ENCODE measurements at places on chromosomes 1 and 21.

DNA sequence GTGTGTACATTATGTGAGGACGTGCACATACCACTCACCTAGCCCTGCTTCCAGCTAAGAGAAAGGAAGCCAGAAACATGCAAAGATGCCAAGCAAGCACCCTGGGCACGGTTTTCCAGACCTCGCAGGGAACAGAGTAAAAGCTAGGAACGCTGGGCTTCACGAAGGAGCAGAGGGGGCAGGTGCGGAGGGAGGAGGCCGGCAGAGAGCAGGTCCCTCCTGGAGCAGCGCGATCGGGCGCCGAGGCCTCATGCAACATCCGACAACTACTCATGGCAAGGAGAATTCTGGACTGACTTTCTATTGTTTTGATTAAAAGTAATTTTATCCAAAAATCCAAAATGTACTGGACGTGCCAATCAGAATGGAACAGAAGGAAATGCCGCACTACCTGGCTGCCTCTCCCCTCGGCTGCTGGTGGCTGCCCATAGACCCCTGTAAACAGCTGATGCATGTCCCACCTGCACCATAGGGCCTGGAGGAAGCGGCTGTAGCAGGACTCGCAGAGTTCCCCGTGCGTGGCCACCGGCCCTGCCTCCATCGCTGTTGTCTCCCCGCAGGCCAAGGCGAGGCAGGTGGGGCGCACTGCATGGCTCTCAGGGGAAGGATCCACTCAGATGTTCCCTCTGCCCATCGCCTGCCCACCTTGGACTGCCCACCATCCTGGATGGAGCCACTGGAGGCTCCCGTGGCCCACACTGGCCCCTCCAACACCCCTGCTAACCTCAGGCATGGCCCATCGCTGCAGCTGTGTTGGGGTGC lies 93.5 kb downstream of the WDR4 start:
- DNase-seq = no peak

GRCh38 chr1:157880621-157881020 lies 39.0 kb upstream of the CD5L start:
- no peak for DNase-seq

GRCh38 chr1:26287033-26287711 lies 7.3 kb downstream of the SH3BGRL3 start:
- peak; percentile 75 for DNase-seq

DNA sequence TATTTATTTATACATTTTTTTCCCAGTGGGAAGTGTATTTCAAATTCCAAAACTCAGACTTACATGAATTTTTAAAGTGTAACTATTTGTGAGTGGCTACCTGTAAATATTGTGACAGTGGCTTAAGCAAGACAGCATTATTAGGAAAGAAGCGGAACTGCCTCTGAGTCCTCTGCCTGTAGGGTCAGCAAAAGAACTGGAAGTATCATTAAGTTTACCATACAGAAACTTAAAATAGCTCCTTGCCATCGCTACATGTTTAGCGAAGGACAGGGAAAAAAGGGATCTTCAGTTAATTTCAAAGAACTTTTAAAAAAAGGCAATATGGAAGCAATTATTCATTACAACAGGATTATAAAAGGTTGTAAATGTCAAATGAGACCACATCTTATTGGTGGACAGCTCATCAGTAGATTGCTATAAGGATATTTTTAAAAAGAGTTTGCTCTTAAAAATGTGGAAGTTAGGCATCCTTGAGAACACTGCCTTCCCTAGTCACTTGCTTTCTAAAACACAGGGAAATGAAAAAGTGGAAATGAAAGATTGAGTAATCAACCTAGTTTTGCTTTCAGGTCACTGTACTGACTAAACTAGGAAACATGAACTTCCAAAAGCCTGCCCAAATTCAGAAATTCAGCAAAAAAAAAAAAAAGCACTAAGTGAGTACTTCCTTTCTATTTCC lies 39.2 kb downstream of the NSL1 start:
- no peak for DNase-seq

DNA sequence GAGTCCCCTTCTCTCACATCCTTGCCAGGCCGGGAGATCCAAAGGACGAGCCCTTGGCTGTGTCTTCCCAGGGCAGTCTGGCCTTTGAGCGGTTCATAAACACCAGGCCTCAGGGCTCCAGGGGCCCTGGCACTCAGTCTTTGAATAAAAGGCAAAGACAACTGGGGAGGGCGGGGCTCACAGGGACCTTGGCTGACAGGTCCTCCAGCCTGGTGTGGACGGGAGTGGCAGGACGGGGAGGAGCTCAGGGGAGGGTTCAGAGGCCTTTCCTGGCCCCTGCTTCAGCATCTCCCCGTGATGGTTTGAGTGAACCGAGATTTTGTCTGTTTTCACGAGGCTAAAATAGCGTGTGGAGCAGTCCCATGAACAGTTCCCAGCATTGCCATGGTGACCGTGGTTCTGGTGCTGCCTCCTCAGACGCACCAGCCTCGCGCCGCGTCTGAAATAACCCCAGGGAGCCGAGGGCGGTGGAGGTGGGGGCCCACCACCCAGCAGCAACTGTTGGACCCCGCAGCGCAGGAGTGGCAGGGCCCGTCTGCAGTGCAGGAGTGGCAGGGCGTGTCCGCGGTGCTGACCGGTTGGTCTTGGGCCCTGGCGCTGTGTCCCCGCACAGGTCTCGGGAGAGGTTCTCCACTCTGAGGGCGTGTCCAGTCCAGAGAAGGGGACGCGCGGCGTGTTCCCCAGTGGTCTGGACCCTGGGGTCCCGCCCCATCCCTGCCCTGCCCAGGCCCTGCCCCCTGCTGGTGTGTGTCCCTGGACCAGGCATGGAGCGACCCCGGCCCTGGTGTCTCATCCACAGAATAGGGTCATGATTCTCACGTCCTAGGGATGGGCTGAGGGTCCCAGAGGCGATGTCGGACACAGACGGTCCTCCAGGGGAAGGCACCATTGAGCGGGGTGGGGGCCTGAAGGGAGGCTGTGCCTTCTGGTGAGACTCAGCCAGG lies 7.1 kb upstream of the PRKCZ start:
- DNase-seq = no peak

DNA sequence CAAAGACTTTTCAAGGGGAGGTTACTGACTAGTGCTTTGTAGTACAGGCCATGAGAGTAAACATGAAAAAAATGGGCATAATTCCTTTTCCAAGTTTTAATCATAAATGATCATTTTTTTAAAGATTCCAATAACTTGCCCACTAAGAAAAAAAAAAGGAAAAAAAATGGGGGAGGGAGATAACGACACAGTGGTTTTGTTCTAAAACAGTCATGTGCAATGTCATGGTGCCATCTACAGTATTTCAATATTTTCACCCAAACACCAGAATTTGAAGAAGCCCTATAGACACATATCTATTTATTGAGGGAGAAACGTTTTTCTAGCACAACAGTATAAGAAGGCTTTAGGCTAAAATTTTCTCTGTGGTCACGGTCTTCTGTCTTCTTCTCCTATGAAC lies 250.2 kb downstream of the LTN1 start:
- DNase-seq = no peak

DNA sequence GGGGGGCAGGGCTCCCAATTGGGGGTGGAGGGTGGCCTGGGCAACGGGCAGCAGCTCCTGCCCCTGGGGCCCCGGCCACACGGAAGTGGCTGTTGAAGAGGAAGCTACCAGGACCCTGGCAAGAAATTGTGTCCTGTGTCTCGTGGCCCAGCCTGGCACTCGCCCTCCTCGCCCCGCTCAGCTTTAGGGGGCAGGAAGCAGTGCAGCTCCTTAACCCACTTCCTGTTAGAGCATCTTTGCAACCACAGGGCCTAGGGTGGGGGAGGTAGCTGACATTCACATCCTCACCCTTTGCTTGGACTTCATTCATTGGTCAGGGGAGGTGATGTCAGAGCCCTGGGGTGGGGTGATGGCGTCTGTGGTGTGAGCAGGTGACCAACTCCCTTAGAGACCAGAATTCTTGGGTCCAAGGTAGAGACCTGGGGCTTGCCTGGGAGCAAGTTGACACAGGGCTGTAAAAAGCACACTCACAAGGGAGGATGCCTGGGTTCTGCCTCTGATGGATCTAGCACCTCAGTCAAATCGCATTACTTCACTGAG lies at the start of gene ARHGAP30:
TSS of gene ARHGAP30 (minus strand) at position 161 of the 540 bp plus-strand sequence. CDS start 267 bp downstream, outside the sequence.
- DNase-seq = peak; percentile 76

GRCh38 chr1:13779930-13780329 lies 79.9 kb downstream of the PRDM2 start:
- no peak for DNase-seq

GRCh38 chr1:220914283-220915116 lies 35.3 kb downstream of the HLX start:
- DNase-seq = no peak

DNA sequence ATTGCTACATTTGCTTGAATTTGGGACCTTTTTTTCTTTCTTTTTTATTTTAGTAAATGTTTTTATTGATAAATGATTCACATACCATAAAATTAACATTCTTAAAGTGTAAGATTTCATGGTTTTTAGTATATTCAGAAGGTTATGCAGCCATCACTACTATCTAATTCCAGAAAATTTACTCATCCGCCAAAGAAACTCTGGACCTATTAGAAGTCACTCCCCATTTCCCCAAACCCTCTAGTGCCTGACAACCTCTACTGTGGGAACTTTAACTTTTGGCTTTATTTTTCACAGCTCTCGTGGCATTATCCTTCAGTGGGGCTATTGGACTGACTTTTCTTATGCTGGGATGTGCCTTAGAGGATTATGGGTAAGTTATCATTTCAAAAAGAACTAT lies 4.5 kb downstream of the LEPR start:
- DNase-seq = no peak

DNA sequence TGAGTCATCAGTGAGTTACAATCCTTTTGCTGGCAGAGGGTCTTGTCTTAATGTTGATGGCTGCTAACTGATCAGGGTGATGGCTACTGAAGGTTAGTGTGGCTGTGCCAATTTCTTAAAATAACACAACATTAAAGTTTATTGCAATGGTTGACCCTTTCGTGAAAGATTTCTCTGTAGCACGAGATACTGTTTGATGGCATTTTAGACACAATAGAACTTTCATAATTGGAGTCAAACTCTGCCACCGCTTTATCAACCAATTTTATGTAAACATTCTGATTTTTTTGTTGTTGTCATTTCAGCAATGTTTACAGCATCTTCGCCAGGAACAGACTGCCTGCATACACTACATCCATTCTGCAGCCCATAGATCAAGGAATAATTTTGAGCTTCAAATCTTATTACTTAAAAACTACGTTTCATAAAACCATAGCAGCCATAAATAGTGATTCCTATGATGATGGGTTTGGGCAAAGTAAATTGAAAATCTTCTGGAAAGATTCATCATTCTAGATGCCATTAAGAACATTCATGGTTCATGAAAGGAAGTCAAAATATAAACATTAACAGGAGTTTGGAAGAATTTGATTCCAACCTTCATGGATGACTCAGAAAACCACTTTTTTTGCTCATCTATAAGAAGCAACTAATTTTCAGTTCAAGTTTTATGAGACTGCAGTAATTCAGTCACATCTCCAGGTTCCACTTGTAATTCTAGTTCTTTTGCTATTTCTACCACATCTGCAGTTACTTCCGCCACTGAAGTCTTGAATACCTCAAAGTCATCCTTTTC lies 85.9 kb downstream of the TYW3 start:
- DNase-seq = no peak

DNA sequence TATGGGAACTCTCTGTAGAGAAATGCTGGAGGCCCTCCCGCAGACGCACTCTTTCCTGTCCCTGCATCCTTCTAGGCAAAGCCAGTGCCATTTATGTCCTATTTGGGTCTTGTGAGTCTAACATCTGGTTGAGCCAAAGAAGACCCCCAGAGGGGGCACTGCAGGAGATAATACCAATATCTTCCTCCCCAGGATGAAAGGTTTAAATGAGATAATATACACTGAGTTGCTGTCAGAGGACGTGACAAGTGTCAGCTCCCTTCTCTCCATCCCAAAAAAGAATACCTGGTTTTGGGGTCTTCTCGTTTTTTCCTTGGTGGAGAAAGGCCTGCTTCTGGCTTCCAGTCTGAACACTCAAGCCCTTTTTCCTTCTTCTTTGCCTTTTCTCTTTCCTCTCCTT lies 7.6 kb downstream of the TCEA3 start:
- no peak for DNase-seq

- no peak for DNase-seq
Observed at GRCh38 chr1:161863549-161863948, 97.4 kb downstream of the ATF6 start.

DNA sequence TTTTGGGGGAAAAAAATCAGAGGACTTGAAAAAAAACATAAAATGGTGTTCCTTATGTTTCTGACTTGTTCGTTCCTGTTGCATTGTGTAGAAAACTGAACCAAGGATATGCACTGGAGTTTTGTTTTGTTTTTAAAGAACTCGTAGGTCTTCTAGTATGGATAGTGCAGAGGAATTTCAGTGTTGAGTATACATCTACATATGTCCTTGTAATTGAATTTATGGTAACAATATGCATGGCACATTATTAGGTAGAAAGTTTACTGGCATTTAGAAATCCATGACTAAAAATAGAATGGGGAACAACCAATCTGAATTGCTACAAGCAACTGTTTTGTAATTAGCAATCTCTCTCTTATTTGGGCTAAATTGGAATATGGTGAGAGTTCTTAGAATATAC lies 188.3 kb upstream of the ZRANB2 start:
- DNase-seq = no peak

DNA sequence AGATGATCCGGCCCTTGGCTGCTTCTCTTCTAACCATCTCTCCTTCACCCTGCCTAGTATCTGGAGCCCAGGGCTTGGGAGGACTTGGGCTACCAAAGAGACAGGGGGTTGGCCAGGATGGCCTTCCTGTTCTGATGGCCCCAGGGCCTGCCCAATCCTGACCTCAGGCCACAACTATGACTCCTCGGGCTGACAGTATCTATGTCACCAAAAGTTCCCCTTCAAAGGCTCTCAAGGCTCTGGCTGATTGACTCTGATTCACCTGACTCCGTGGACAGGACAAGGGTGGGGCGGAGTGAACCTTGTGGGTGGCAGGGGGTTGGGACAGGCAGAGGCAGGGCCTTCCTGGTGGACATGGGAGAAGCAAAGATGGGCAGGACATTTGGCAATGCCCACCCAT lies 12.7 kb downstream of the MEF2D start:
- DNase-seq = no peak

- DNase-seq = no peak
Observed at GRCh38 chr1:10940451-10940804, 72.0 kb upstream of the TARDBP start.

- no peak for DNase-seq
Observed at GRCh38 chr1:42745851-42746250, 5.8 kb upstream of the CLDN19 start.

- DNase-seq = no peak
Observed at GRCh38 chr1:231885209-231885854, 258.7 kb downstream of the DISC1 start.

DNA sequence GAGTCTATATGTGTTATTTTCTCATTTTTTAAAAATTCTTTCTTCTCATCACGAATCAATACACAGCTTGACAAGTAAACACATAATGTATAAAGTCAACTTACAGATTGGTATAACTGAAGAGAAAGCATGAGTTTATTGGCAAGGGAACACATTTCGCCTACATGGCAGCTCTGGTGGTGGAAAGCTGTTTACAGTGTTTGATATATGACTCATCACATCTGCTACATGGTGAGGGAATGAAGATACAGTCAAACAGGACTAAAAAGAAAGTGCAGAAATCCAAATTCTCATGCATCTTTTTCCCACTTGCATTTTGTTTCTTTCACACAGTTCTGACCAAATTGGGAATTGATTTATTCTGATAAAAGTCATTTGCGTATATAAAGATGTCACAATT lies 122.2 kb upstream of the ADGRL4 start:
- no peak for DNase-seq

- peak; percentile 22 for DNase-seq
Observed at GRCh38 chr1:116667575-116668105, at the start of gene IGSF3. TSS of gene IGSF3 (minus strand) at chr1:116667733. CDS start at chr1:116666326, 1,407 bp downstream.
